ENCODE measurements at places on chromosomes 5 and 9. TPM values are rescaled to one million over a fixed set of nuclear protein-coding genes. Genes with fewer than 3 reads are reported as not detected.

DNA sequence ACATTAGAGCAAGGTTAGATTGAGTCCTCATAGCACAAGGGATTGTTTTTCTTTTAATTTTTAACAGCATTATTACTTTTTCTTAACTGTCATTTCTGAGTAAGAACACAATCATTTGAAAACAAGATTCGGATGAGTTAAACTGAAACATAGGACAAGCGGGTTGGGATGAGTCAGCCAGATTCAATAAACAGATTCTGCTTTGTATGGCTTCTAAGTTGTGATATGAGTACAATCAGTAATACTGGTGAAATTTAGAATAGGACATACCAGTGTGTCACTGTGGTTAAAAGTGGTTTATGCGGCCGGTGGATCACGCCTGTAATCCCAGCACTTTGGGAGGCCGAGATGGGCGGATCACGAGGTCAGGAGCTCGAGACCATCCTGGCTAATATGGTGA lies 364.3 kb upstream of the CDH10 start:
- no peak for DNase-seq
- H3K4me3 ChIP-seq: no peak overlapping the region
- H3K4me1 ChIP-seq: peaks cover 2% of the 10 kb centered on the region
- peaks cover 2% of the 10 kb centered on the region for H3K27me3 ChIP-seq
- no peaks in the 10 kb centered on the region for H3K36me3 ChIP-seq

GRCh38 chr5:96823900-96824380 lies 16.2 kb upstream of the ERAP1 start:
- H3K4me3 ChIP-seq: no peak overlapping the region
- H3K27me3 ChIP-seq: no peaks in the 10 kb centered on the region
- no peak overlapping the region for H3K27ac ChIP-seq

GRCh38 chr9:131258186-131258585 lies 18.1 kb downstream of the FAM78A start:
- peaks cover 22% of the 10 kb centered on the region for H3K36me3 ChIP-seq
- no peak overlapping the region for H3K4me3 ChIP-seq
- no peak overlapping the region for H3K27ac ChIP-seq
- H3K4me1 ChIP-seq: peaks cover 20% of the 10 kb centered on the region
- H3K27me3 ChIP-seq: peaks cover 7% of the 10 kb centered on the region

DNA sequence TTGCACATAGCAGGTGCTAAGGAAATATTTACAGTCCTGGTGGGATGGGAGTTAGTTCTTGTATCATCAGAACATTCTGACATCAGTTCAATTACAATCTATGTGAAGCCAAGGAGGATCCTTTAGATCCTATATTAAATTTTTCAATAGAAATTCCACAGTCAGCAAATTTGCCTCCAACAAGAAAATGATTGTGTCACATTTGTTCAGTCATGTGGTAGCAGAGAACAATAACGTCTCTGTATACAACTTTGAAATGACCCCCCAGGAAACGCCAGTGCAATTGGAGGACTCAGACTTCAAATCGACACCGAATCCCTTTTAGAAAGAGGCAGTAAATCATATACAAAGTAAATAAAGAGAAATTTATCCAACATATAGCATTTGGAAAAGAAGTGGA lies 392.1 kb downstream of the DTWD2 start:
- H3K27me3 ChIP-seq: peaks cover 2% of the 10 kb centered on the region
- no peaks in the 10 kb centered on the region for H3K4me1 ChIP-seq
- no peak for DNase-seq
- H3K27ac ChIP-seq: no peak overlapping the region
- no peak overlapping the region for H3K4me3 ChIP-seq
- H3K36me3 ChIP-seq: no peaks in the 10 kb centered on the region

The TLX3 gene
- 0.23 TPM for total RNA-seq

The KIF24 gene
- total RNA-seq: 2.2 TPM

The PAEP gene
- total RNA-seq: not detected

The SREK1IP1 gene
- total RNA-seq: 28.8 TPM

The KIAA0825 gene
- 2.0 TPM for total RNA-seq

Measured in endothelial cell (in vitro differentiated cells).